ENCODE measurements at places on chromosomes 7 and 10. TPM values are rescaled to one million over a fixed set of nuclear protein-coding genes. Genes with fewer than 3 reads are reported as not detected.
A peak's percentile ranks its signal among the peaks of the same experiment; 100 is the strongest.

- H3K27me3 ChIP-seq = no peaks in the 10 kb centered on the region
- no peaks in the 10 kb centered on the region for H3K4me1 ChIP-seq
- DNase-seq = no peak
- no peak overlapping the region for H3K27ac ChIP-seq
- H3K36me3 ChIP-seq = no peaks in the 10 kb centered on the region
Observed at GRCh38 chr7:8566016-8566415, 132.6 kb downstream of the NXPH1 start.

The CNOT4 gene
- total RNA-seq = 14.8 TPM

DNA sequence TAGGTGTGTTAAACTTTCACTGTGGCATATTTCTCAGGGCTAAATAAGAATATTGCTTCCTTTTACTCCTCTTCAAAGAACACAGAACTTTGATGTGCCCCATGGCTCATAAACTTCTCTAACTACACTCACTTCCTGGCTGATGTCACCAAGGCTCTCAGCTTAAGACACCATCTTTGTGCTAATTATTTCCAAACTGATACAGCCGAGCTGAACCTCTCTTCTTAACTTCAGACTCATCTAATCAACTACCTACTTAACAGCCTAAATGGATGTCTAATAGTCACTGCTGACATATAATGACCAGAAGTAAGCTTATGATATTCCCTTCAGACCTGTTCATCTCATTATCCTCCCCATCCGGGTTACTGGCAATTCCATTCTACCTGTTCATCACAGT lies 3.6 kb downstream of the C10orf67 start:
- H3K27ac ChIP-seq = no peak overlapping the region
- no peaks in the 10 kb centered on the region for H3K36me3 ChIP-seq
- no peak for DNase-seq
- H3K4me1 ChIP-seq = no peaks in the 10 kb centered on the region
- no peaks in the 10 kb centered on the region for H3K27me3 ChIP-seq

DNA sequence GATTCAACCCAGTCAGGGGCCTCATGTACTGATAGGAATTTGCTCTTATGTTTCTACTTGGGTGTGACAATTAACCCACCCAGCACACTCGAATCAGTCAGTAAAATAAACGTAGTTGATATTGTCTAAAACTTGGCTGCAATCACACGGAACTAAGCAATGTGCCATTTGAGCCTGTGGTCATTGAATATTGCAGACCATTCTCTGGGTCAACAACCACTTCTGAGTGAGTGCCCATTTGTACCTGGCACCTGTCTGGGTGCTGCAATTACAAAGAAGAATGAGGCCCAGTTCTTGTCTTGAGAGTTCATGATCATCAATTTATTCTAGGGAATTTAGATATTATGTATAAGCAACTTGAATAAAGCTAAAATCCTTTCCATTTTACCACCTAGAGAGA lies 29.8 kb downstream of the NPY start:
- no peak overlapping the region for H3K4me3 ChIP-seq
- H3K27me3 ChIP-seq = no peaks in the 10 kb centered on the region
- H3K4me1 ChIP-seq = no peaks in the 10 kb centered on the region
- no peak overlapping the region for H3K27ac ChIP-seq

- peaks cover 11% of the 10 kb centered on the region for H3K4me1 ChIP-seq
- H3K27me3 ChIP-seq = no peaks in the 10 kb centered on the region
- H3K36me3 ChIP-seq = no peaks in the 10 kb centered on the region
- H3K27ac ChIP-seq = peak overlapping the region; percentile 69
- H3K4me3 ChIP-seq = no peak overlapping the region
Observed at GRCh38 chr7:47379629-47380324, 202.1 kb downstream of the TNS3 start.
